GM23248 (cell line): ENCODE measurements at places on chromosomes 1 and 21. TPM values are rescaled to one million over a fixed set of nuclear protein-coding genes. Genes with fewer than 3 reads are reported as not detected.

Gene TFAP2E
- not detected in 2 replicates for total RNA-seq

DNA sequence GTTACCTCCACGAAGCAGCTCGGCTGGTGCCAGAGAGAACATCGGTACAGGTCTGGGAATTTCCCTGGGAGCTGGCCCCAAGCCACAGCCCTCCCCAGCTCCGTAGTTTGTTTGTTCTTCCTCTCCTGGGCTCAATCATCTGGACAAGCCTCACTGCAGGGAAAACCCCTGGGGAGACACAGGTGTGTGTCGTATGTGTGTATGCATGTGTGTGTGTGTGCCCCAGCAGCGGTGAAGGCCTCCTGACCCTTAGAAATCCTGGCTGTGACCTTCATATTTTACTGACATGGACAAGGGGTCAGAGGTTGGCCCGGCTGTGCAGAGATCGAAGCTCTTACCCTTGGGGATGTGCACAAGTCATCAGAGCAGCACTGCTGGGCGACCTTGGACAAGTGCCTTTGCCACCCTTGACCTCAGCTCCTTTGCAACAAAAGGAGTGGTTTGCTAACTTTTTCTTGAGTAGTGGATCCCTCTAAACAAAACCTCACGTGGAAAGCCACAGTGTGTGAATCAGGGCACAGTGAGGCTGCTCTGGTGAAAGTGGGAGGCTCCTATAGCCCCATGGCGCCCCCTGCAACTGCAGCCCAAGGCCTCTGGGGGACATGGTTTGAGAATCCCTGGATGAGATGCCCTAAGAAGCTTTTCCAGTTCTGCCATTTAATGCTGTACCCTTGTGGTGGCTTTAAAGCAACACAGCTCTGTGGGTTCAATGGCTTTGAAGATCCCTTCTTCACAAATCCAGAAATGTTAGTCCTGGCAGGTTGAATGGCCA lies 12.3 kb upstream of the IL22RA1 start:
- DNase-seq = peak; percentile 20
- H3K36me3 ChIP-seq = no peaks in the 10 kb centered on the region
- H3K27ac ChIP-seq = no peak overlapping the region
- no peak overlapping the region for H3K4me3 ChIP-seq
- peaks cover 1% of the 10 kb centered on the region; the same call in 1 of the 2 replicates for H3K4me1 ChIP-seq

GRCh38 chr21:43572446-43572845 lies 86.8 kb downstream of the HSF2BP start:
- no peaks in the 10 kb centered on the region for H3K27me3 ChIP-seq
- no peak overlapping the region for H3K4me3 ChIP-seq
- no peaks in the 10 kb centered on the region for H3K4me1 ChIP-seq
- H3K27ac ChIP-seq = no peak overlapping the region

- no peak overlapping the region for H3K4me3 ChIP-seq
- H3K36me3 ChIP-seq = no peaks in the 10 kb centered on the region
Observed at GRCh38 chr1:235014756-235015155, 113.9 kb downstream of the TOMM20 start.

- DNase-seq = no peak
- H3K36me3 ChIP-seq = no peaks in the 10 kb centered on the region
- H3K4me1 ChIP-seq = peaks cover 14% of the 10 kb centered on the region; the same call in 1 of the 2 replicates
Observed at GRCh38 chr21:41358193-41359166, 3.3 kb upstream of the MX2 start.

DNA sequence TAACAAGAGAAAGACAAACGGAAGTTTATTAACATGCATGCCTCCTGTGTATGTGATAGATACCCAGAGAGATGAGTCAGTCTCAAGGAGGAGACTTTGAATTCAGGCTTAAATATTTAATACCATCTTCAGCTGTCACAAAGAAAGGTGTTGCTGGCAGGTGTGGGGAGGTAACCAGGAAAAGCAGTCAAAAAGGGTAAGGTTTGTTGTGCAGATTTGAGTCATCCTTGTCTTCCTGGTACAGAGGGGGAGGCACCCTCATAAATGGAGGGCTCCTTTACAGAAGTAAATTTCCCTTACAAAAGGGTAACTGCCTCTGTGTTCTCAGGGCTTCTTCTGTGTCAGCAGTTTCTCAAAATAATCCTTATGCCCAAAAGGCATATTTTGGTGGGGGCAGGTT lies 75.2 kb upstream of the B3GALT5 start:
- H3K4me3 ChIP-seq = no peak overlapping the region
- H3K27ac ChIP-seq = no peak overlapping the region
- no peak for DNase-seq
- H3K36me3 ChIP-seq = no peaks in the 10 kb centered on the region
- H3K4me1 ChIP-seq = no peaks in the 10 kb centered on the region

DNA sequence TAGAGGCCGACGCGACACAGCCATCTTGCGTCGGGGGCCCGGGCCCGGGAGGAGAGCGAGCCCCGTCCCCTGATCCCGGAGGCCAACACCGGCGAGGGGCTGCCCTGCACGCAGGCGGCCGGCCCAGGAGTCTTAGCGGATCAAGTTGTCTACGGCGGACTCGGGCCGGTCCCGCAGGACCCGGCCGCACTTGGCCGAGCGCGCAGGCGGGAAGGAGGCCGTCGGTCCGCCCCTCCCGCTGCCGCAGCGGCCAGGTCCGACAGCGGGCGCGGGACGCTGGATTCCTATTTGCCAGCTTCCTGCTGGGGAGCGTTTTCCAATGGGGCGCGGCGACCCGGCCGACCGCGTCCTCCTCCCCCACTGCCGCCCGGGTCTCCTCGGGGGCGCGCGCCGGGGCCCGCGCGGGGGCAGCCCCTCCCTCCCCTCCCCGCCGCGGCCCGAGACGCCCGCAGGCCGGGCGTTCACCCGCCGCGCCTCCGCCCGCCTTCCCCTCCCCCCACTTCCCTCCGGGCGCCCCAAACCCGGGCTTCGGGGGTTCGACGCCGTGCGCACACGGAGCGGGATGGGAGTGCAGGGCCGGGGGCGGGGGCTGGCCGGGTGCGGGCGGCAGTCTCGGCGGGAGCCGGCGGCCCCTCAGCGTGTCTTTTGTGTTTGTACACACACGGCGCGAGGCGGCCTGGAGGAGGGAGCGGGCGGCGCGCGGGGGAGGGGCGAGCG lies 517 bp upstream of the H3-3A start:
- peak overlapping the region; percentile 99 for H3K27ac ChIP-seq
- H3K27me3 ChIP-seq = no peaks in the 10 kb centered on the region
- peak overlapping the region; percentile 85 for H3K4me3 ChIP-seq
- peaks cover 14% of the 10 kb centered on the region for H3K36me3 ChIP-seq
- H3K4me1 ChIP-seq = peaks cover 23% of the 10 kb centered on the region

GRCh38 chr1:240344918-240345317 lies 253.2 kb downstream of the FMN2 start:
- H3K36me3 ChIP-seq = peaks cover 44% of the 10 kb centered on the region
- peak; percentile 76 for DNase-seq
- H3K4me3 ChIP-seq = no peak overlapping the region
- peaks cover 48% of the 10 kb centered on the region for H3K4me1 ChIP-seq
- peak overlapping the region; percentile 74 for H3K27ac ChIP-seq
- no peaks in the 10 kb centered on the region for H3K27me3 ChIP-seq

GRCh38 chr1:50766688-50767087 lies 193.4 kb downstream of the FAF1 start:
- no peaks in the 10 kb centered on the region; the same call in 1 of the 2 replicates for H3K36me3 ChIP-seq
- H3K4me3 ChIP-seq = no peak overlapping the region
- H3K27ac ChIP-seq = no peak overlapping the region
- H3K27me3 ChIP-seq = no peaks in the 10 kb centered on the region
- DNase-seq = no peak
